ENCODE measurements at places on chromosomes 2 and 18.

- DNase-seq: no peak
Measured at GRCh38 chr2:239002954-239003623, 155.2 kb downstream of the TWIST2 start.

DNA sequence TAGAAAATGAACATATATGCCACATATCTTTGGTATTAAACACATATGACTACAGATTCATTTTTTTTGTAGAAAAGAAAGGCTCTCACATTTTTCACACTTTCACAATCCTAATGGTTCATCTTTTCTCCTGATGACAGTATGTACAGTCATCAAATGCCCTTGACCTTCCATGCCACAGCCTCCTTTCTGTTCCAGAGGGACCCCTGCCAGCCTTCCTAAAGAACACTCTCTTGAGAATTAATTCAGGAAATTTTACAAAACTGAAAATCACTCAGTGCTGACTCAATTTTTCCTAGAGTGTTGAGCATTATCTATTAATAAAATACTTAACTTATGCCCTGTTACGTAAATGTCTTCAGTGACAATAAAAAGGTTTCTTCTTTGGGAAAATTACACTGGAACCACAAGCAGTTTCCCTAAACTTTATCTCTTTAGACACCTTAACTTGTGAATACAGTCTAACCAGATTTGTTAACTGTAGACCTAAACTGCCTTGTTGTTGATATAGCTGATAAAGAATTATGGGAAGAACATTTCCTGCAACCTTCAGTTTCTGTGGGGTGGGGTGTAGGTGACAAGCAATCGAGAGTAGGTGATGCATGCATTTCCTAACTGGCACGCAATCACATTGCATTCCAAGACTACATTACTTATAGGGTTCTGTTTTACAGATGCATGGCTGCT, 15.3 kb upstream of the ACOXL start:
- no peak for DNase-seq

DNA sequence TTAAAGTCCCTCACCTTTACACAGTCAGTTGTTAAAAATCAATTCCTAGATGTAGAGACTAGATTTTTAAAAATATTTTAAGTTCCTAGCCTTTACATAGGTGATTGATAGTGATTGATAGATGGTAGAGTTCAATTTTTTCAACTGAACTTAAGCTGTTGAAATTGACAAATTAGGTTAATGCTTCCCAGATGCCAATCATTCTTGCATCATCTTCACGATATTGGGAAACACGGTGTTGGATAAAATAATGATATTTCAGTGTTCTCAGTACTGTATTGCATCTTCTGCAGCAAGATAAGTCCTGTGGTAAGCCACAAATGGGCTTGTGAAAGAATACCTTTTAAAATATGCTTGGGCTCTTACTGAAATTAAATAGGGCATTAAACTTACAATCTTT, 667.6 kb downstream of the STK39 start:
- no peak for DNase-seq

- DNase-seq: no peak
Measured at GRCh38 chr18:30925795-30926194, 116.7 kb downstream of the DSC3 start.

DNA sequence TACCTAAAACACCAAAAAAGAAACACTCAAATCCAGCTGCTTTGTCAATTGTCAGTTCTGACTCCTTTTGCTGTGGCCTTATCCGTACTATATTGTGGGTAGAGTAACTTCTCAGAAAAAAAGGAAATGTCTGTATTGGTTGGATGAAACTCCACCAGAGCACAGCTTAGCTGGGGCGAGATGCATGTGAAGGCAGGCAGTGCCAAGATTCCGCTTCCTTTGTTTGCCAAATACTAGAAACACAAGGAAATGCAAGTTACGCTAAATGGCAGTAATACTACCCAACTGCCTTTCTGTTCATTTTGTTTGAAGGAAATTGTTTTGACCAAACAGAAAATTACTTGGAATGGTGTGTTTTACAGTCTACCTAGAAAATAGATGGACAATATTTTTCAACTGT, 10.0 kb downstream of the KLF11 start:
- DNase-seq: no peak

DNA sequence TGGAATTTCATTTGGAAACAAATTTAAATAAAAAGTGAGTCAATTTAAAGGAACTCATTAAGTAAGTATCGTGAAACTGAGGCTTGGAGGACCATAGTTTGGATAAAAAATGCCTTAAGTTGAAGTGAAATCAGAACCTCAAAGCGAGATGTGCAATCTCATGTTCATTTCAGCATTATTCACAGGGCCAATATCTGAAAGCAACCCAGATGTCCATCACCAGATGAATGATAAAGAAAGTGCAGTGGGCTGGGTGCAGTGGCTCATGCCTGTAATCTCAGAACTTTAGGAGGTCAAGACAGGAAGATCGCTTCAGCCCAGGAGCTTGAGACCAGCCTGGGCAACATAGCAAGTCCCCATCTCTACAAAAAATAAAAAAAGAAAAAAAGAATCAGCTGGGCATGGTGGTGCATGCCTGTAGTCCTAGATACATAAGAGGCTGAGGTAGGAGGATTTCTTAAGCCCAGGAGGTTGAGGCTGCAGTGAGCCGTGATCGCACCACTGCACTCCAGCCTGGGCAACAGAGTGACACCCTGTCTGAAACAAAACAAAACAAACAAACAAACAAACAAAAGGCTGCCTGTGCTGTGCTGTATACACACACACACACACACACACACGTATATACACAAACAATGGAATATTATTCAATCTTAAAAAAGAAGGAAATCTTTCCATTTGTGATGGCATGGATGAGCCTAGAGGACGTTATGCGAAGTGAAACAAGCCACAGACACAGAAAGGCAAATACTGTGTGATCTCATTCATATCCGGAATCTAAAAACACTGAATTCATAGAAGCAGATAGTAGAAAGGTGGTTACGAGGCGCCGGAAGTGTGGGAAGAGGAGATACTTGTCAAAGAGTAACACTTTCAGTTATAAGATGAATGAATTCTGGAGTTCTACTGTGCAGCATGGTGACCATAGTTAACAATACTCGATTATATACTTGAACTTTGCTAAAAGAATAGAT, 14.5 kb downstream of the SH3RF3 start:
- peak; percentile 62 for DNase-seq

DNA sequence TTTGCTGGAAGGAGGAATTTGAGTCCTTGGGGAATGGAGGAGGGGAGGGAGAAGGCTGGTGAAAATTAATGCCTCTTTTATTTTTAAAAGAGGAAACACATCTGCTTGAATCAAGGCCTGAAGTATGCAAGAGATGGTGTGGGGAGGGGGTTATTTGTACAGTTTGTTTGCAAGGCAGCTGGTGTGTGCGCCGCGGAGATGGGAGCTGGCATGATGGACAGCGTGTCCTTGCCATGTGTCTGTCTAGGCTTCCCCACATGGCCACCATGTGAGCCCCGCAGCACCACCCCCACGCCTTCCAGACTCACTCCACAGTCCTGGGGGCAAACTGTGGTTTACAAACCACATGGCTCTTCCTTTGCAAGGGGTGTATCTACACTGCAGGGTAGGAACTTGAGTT, 154.8 kb upstream of the APCDD1 start:
- DNase-seq: no peak

DNA sequence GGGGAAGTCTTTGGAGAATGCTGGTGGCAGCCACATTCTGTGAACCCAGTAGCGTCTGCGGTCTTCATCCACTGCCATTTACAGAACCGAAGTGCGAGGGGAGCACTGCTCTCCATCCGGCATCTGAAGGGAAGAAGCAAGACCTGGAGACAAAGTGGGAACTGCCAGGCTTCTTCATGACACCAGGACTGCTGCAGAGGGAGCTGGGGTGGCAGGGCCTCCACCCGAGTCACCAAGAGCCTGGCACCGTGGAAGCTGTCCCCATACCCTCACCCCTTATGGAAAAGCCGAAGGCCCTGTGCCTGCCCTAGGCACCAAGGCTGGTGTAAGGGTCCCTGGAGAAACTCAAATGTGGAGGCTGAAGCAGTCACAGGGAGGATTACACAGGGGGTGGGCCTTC, 79.8 kb downstream of the CIB4 start:
- no peak for DNase-seq

DNA sequence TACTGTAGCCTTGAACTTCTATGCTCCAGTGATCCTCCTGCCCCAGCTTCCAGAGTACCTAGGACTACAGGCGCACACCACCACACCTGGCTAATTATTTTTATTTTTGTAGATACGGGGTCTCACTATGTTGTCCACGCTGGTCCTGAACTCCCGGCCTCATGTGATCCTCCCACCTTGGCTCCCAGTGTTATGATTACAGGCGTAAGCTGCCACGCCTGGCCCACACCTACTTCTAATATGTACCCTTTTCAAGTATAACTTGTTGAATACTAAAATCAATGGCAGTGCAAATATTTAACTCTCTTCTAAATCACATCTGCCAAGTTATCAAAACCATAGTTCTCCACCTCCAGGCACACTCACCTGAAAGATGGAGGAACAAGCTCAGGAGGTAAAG, 58.7 kb downstream of the ITSN2 start:
- DNase-seq: no peak

DNA sequence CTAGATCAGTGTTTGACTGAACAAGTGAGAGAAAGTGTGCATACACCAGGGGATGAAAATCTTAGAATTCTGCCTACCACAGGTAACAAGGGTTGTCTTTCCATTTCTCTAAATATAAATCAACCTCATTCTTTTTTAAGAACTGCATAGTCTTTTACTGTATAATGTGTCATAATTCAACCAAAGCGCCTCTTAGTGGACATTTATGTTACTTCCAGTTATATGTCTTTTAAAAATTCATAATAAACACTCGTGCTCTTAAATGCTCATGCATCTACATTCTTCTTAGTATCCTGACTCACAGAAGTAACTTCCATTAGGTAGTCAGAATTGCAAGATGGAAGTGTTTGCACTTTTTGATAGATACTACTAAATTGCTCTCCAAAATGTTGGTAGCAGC, 76.2 kb downstream of the CHRNA1 start:
- peak; percentile 63 for DNase-seq

- no peak for DNase-seq
Measured at GRCh38 chr2:242019344-242019743, 149.8 kb downstream of the RTP5 start.

DNA sequence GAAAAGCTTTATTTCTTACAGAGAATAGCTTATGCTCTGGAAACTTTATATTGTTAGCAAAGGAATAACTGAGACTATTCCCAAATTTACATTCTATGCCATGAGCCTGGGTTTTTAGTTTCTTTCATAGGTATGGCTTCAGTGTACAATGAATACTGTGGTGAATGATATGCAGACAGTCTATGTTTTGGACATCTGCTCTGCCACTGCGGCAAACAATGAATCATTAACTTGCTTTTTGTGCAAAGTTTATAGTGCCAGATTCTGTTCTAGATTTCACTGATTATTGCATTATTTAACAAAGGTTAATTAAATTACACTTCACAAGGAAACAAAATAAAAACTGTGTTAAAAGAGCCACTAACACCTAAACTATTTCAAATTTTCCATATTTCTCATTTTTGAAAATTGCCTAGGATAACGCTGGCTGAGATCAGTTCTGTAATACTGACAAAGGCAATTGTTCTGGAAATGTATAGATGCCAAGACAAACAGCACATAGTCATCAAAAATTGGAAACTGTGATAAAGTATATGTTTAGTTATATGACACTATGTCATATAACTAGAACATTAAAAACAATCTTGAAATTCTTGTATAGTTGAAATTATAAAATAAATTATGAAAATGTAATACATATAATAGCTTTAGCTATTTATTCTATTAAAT, 74.7 kb downstream of the ITSN2 start:
- DNase-seq: no peak

DNA sequence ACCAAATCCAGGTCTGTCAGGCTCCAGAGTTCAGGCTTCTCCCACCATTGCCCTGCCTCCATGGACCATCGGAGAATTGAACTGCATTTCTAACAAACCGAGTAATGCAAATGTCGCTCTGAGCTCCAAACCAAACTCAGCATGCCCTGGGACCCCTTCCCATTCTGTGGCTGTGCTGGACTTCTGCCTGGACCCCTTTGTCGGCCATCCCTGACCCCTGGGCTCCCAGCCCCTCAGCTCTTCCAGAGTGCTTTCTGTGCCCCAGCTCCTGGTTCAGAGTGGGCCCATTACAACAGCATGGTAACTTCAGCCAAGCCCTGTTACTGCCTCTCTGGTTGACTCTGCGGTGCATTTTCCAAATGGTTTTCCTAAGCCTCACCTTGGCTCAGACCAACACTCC, 55.1 kb upstream of the MAPRE3 start:
- no peak for DNase-seq

GRCh38 chr2:155391613-155392130, 693.2 kb downstream of the KCNJ3 start:
- no peak for DNase-seq

- no peak for DNase-seq
Measured at GRCh38 chr2:46644690-46645385, 165.5 kb downstream of the TMEM247 start.

DNA sequence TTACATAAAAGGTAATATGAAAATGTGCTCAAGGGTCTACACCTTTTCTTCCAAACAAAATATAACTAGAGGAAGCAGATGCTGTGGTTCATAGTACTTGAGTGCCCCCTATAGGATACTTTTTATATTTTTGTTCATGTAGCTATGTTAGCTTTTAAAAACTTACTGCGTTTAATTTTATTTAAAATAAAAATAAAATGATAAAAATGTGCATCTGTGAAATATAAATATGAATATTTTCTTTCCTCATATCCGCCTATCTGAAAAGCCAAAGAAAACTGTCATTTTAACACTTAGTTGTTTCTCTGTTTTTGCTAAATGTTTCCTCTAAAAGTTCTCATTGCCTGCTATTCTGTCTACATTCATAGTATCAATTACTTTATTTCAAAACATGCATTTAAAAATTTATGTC, 9.6 kb upstream of the LRP1B start:
- DNase-seq: no peak

GRCh38 chr2:45844796-45845457, 193.5 kb downstream of the PRKCE start:
- DNase-seq: no peak

- DNase-seq: no peak
Measured at GRCh38 chr2:73503992-73504570, 118.4 kb downstream of the ALMS1 start.

DNA sequence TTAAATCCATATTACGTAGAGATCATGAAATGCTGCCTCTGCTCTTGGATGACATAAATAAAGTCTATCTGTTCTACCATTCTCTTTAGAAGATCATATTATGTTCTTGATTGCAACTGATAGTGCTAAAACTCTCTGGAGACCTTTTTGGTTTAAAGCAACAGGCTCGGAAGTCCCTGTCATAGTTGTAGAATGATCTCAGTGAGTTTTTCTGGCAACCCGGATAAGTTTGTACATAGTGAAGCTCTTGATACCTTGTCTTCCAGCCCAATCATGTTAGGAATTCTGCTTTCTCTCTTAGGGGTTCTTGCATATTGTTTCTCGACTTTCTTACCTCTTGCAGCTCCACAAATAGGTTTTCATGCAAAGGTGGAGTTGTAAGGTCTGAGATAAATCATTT, 156.1 kb downstream of the TTC27 start:
- DNase-seq: no peak
